Lung microvascular endothelial cell (primary cell): ENCODE measurements at places on chromosomes 16 and 17. TPM values are rescaled to one million over a fixed set of nuclear protein-coding genes. Genes with fewer than 3 reads are reported as not detected.

CACNG1 gene
- total RNA-seq = not detected in 2 replicates

DNA sequence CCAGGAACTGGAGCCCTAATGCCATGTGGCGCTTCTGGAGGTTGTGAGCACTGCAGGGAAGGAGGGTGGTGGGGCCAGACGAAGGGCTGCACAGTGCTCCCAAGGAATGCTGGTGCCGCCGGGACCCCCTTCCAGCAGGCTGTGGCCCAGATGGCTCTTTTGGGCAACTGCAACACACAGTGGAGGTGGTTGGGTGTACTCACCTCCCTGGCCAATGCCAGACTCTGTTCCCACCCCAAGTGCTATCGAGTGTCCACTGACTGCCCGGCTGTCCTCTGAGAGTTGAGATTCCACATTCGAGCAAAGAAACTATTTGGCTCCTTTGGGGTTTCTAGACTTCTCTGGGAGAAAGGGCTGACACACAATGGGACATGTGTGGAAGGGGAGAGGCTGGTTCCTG, 167.9 kb downstream of the RGS9 start:
- no peak for DNase-seq

GRCh38 chr16:1492923-1493745, at the start of gene TELO2:
TELO2 (plus strand) TSS chr16:1493360; CDS start chr16:1494282, 922 bp downstream.
- DNase-seq = peak; percentile 84

SSTR5 gene
- 0.20 and 0.22 TPM in 2 replicates for total RNA-seq

DNA sequence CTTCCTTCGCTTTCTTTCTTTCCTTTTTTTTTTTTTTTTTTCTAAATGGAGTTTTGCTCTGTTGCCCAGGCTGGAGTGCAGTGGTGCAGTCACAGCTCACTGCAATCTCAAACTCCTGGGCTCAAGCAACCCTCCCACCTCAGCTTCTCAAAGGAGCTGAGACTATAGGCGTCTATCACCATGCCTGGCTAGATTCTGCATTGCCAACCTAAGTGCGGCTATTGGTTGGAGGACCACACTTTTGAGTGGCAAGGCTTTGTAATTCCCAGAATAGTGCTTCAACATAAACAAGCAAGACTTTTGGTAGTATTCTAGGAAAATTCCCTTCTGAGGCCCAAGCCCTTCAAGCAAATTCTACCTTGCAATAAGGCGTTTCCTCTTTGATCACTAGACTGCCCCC, 107.8 kb downstream of the YPEL2 start:
- no peak for DNase-seq

DNA sequence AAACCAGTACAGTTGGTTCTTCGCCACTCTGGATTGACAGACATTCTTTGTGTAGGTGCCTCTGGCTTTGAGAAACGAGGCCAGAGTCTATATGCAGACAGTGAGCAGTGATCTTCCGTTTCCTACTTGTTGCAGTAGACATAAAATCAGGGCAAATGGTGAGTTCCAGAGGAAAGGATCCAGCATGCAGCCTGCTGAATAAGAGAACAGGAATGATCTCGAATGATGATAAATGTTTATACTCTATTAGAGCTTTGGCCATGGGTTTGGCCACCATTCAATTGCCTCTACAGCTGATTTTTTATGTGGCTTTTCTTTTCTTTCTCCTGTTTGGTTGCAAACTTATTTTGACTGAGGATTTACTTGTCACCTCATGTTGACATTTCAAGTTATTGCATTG, 286.7 kb downstream of the IRX3 start:
- no peak for DNase-seq

- DNase-seq = peak; percentile 44
Measured at GRCh38 chr16:85321509-85322271, 209.4 kb upstream of the CIBAR2 start.

- DNase-seq = no peak
Measured at GRCh38 chr16:67989322-67990017, 9.2 kb upstream of the DPEP3 start.

DNA sequence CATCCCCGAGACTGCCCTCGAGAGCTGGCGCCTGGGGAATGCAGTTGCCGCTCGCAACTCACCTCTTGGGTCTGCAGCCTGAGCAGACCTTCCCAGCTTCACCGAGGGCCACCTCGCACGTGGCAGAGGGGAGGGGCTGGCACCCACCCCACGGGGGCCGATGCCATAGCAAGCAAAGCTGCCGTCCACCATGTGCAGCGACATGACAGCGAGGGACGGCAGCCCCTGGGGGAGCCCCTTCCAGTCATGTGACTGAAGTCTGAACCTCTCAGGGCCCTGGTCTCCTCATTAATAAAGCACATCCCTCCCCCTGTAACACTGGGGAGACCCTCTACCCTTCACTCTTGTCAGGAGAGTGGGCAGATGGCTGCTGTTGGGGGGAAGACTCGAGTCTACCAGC, 30.5 kb downstream of the CIBAR2 start:
- no peak for DNase-seq

DNA sequence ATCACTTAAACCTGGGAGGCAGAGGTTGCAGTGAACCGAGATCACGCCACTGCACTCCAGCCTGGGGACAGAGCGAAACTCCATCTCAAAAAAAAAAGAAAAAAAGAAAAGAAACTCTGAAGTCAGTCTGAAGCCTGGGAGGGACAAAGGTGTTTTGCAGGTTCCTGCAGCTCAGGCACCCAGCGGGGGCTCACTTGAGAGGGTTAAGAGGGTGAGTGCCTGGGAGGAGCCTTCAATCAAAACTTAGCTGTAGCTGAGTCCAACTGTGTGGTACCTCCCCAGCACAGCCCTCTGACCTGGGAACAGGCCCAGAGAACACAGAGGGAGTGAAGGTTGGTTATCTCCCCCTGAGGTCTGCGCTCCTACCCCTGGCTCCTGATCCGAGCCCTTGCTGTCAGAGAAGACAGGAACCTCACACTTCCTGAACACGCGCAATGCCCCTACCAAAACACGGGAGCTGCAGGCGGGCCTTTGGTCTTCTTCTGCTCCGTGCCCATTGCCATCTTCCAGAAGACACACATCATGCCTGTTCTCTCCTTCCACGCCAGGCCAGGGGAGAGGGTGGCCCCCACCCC, 20.4 kb upstream of the ZC3H18 start:
- DNase-seq = no peak

DNA sequence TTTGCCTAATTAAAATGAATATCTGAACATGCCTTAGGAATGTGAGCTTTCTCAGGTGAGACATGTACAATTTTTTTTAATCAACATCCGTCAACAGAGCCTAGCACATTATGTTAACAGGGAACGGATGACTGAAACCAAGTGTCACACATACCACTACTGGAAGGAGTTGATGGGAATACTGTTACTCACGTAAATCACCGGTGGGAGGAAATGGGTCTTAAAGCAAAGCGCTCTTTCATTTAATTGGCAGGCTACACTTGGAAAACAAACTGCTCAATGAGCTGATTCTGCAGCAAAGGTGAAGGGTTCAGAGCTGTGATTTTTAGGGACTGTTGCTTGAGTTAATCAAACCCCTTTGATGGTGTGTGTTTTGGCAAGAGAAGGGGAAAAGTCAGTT, 4.8 kb downstream of the CPPED1 start:
- no peak for DNase-seq

- peak; percentile 52 for DNase-seq
Measured at GRCh38 chr17:7043497-7044198, at the start of gene SLC16A11. SLC16A11 (minus strand) TSS chr17:7044092; CDS start chr17:7043513, 579 bp downstream.

DNA sequence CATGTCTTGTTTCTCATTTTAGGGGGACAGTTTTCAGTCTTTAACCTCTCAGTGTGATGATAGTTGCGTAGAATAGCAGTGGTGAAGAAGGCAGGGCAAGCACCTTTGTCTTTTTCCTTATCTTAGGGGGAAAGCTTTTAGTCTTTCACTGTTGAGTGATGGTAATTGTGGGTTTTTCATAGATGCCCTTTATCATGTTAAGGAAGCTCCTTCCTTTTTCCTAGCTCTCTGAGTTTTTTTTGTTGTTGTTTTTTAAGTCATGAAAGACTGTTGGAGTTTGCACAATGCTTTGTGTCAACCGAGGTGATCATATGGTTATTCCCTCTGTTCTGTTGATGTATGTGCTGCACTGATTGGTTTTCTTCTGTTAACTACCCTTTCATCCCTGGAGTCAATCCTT, 15.7 kb downstream of the NOL11 start:
- DNase-seq = no peak

- DNase-seq = no peak
Measured at GRCh38 chr17:21602176-21602575, 90.1 kb upstream of the KCNJ18 start.

DNA sequence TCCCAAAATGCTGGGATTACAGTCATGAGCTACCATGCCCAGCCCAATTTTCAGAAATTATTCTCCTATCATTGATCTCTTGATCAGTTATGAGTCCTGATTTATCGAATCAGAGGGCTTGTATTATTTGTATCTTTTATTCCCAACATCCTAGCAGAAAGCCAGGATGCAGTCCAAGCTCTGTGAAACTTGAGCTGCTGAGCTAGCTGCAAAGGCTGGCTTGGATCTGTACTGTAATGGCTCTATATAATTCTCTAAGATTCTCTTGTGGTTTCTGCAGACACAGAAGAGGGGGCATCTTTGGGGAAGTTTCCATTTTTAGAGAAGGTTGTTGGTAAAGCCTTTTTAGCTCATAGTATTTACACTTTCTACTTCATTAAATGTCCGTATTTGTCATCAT, 227.1 kb downstream of the MAP2K4 start:
- DNase-seq = no peak

DNA sequence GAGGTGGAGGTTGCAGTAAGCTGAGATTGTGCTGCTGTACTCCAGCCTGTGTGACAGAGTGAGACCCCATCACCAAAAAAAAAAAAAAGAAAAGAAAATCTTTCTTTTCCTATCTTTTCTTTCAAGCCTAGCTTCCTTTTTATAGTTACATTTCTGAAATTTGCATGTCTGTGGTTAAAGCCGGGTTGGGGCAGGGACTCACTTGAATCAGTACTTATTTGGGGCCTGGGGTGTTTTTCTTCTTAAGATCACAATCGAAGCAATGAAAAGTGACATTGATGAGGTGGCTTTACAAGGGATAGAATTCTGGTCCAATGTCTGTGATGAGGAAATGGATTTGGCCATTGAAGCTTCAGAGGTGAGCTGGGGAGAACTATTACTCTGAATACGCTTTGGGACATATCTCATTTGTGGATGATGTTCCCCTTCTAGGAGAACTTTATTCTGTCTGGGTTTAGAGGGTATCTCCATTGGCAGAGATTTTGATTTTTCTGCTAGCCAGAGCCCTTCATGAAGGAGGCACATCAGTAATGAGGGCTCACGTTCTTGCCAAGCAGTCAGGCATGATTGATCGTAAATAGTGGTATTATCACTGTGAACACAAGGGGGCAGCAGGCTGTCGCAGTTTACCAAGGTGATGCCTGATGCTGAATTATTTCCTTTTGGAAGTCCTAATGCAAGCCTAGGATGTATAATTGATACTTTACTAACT, 14.3 kb downstream of the KPNB1 start:
- DNase-seq = peak; percentile 79

- no peak for DNase-seq
Measured at GRCh38 chr17:33125552-33125950, 133.9 kb downstream of the SPACA3 start.

GRCh38 chr16:75236232-75236631, 15.2 kb downstream of the BCAR1 start:
- no peak for DNase-seq

DNA sequence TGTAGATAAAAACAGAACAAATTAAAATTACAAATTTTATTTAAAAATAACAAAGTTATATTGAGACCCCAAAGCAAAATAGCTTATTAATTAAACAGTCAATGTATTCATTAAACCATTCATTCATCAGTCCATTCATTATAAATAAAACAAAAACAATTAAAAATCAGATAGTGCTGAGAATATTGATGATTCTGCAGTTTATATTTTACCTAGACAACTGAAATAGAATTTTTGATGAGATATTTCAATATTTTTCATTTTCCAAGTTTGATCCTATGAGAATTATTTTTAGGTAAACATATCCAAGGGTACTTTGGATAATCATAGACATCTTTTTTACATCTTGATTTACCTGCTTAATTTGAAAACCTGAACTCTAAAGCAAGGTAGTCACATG, 15.2 kb upstream of the NETO2 start:
- DNase-seq = no peak

GRCh38 chr17:75135946-75136345, 4.4 kb upstream of the NT5C start:
- no peak for DNase-seq

KRTAP4-1 gene
- total RNA-seq = not detected in 2 replicates

RBFOX1 gene
- not detected in 2 replicates for total RNA-seq

- no peak for DNase-seq
Measured at GRCh38 chr17:60383379-60383778, 8.6 kb downstream of the USP32 start.

GRCh38 chr17:75976175-75976848, 2.7 kb downstream of the ACOX1 start:
- no peak for DNase-seq

ZPBP2 gene
- total RNA-seq = not detected in 2 replicates
